ENCODE measurements at places on chromosomes 16 and 17.
A peak's percentile ranks its signal among the peaks of the same experiment; 100 is the strongest.

GRCh38 chr16:13437413-13437795 lies 482.6 kb upstream of the ERCC4 start:
- no peak for DNase-seq

GRCh38 chr17:30336369-30337171 lies 2.7 kb upstream of the TMIGD1 start:
- peak; percentile 69 for DNase-seq

DNA sequence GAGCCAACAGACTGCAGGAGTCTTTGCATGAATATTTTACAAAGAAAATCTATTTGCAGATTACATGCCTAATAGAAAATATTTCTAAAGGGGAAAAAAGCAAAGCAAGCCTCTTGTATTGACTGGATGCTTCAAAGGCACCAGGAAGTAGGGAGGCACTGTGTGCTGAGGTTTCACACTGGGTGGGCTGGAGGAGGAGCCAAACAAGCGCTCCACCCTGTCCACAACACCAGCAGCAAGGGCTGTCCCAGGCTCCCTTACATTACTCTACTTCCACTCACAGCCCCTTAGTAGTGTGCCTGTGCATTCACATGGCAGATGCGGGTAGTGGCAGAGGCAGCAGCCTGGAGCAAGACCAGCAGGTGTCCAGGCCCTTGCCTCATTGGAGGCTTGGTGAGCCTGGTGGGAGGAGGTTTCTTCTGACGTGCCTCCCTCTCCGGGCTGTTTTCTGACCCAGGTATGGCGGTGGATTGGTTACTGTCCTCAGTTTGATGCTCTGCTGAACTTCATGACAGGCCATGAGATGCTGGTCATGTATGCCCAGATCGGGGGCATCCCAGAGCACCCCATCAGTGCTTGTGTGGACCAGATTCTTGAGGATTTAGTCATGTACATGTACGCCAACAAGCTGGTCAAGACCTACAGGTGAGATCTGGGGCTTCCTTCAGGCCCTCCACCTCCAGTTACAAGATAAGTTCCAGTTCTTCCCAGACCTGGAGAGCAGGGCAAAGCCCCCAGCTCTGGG lies 7.0 kb upstream of the CCNF start:
- no peak for DNase-seq

- no peak for DNase-seq
Observed at GRCh38 chr17:3914312-3914670, 2.0 kb downstream of the P2RX1 start.

GRCh38 chr16:66064801-66065530 lies 301.5 kb upstream of the CDH5 start:
- DNase-seq, result no peak

- DNase-seq, result no peak
Observed at GRCh38 chr17:64377769-64378282, 12.8 kb downstream of the PECAM1 start.

DNA sequence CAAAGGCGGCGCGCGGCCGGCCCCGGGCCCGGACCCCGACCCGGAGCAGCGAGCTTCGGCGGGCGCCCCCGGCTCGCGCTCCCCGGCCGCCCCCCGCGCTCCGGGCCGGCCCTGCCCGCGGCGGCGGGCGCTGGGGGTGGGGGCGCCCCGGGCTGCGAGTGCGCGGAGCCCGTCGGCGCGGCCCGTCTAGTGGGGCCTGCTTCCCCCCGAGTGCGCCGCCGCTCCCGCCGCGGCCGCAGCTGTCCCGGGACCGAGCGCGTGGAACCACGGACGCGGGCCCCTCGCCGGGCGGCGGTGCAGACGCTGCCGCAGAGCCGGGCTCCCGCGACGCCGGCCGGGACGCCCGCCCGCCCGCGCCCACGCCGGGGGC lies 308 bp downstream of the ADCY9 start:
- no peak for DNase-seq

GRCh38 chr16:57367116-57367752 lies 5.1 kb upstream of the CX3CL1 start:
- no peak for DNase-seq

- no peak for DNase-seq
Observed at GRCh38 chr17:70618641-70619040, 449.3 kb downstream of the KCNJ2 start.

DNA sequence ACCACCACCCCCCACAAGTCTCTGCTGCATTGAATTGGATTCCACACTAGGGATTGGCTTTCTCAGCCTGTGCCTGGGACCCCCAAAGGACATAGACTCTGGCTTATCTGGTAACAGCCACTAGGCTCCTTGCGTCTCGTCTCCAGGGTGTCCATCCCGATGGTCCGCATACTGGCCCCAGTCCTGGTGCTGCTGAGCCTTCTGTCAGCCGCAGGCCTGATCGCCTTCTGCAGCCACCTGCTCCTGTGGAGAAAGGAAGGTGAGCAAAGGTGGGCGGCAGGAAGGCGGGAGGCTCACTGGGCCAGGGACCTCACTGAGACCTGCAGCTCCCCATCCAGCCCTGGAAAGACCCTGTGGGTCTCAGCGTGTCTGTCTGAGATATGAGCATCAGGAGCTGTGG lies 8.1 kb downstream of the CD300LG start:
- DNase-seq, result no peak

DNA sequence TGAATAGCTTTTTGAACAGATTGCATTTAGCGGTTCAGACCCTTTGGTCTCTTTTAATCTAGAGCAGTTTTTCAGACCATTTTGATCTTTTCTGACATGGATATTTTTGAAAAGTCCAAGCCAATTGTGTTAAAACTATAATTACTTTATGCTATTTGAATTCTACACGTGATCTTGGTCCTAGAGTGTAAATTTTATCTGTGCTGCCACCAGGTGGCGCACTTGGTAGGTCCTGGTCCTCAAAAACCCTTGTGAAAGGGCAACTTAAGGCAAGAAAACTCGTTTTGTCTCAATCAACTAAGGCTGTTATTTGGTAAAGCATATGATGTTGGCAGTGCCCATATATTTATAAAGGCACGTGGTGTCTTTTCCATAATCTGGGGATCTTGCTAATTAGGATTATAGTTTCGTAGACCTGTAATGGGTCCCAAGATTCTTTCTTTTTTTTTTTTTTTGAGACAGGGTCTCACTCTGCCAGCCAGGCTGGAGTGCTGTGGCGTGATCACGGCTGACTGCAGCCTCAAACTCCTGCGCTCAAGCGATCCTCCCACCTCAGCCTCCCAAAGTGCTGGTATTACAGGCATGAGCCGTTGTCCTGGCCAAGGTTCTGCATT lies 43.9 kb upstream of the TEX2 start:
- peak; percentile 35 for DNase-seq

GRCh38 chr16:2208772-2209171 lies 1.9 kb downstream of the BRICD5 start:
- no peak for DNase-seq

GRCh38 chr17:79401704-79402674 lies 208.9 kb downstream of the RBFOX3 start:
- DNase-seq, result no peak

- DNase-seq, result peak; percentile 61
Observed at GRCh38 chr17:58755577-58756245, at the start of gene PPM1E. TSS of gene PPM1E (plus strand) at chr17:58755854.

- no peak for DNase-seq
Observed at GRCh38 chr17:44416558-44417289, 27.3 kb upstream of the ITGA2B start.

DNA sequence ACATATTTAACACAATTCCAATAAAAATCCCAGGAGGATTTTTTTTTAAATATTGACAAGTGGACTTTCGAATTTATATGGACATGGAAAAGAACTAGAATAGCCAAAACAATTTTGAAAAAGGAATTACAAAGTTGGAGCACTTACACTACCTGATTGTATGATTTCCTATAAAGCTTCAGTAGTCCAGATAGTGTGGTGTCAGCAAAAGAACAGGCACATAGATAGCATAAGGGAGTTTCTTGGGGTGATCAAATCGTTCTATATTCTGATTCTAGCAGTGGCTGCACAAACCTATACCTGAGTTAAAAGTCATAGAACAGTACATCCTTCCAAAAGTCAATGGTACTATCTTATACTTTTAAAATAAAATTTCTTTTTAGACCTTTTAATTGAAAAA lies 66.4 kb upstream of the CES5A start:
- no peak for DNase-seq

DNA sequence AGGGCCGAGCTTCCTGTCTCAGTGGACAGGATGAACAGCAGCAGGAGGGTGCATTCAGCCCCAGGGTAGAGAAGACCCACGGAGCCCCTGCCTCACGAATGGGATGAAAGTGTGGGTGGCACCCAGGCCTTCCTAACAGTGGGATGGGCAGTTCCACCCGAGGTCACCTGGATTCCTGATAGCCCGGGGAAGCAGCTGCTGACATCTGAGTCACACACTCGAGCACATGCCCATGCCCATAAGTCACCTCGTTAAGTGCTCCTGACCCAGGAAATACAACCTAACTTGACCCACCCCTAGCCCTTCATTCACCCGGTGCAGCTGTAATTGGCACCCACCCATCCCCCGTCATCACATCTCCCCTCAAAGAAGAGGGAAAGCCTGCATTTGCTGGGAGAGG lies 85.3 kb upstream of the FOXF1 start:
- no peak for DNase-seq

GRCh38 chr17:74605361-74605760 lies 13.3 kb upstream of the CD300LD start:
- no peak for DNase-seq

- DNase-seq, result peak; percentile 14
Observed at GRCh38 chr17:17919169-17920107, 52.8 kb downstream of the TOM1L2 start.
